Dorsolateral prefrontal cortex (tissue), 122 donors: ENCODE measurements at places on chromosomes 16 and 17.

DNA sequence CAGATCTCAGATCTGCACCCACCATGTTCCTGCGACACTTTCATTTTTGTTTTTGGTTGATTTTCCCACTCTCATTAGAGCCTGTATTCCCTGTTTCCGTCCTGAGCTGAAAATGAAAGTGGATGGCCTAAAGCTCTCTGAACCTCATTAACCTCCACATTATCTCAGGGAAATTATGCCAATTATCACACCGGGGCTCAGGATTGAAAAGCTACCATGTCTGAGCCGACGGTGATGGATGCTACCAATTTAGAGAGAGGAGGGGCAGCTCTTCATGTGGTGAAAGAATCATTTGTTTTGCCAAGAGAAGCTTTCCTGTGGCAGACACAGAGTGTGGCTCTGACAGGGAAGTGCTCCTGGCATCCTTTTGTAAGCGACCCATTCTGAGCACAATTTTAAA lies 410.4 kb upstream of the CDH11 start:
- no peak for DNase-seq

DNA sequence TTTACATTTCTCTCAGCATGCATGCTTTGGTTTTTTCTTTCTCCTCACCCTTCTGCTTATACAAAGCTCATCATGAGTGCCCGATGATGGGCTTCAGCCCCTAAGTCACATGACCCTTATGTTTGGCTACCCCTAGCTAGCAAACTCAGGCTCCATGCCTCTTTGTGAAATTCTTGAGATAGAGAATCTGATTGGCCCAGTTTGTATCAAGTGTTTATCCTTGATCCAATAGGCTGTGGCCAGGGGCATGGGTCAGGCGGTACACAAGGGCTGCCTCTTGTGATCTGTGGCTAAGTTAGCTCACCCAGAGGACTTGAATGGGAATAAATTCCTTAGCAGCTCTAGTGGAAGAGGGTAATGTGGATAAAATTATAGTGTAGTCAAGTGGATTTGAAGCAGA lies 11.5 kb upstream of the TOX3 start:
- DNase-seq = no peak

- peak; percentile 46 for DNase-seq
These were observed 486 bp downstream of the SYT17 start for GRCh38 chr16:19168371-19169081.

GRCh38 chr17:47301831-47302230 lies 21.9 kb upstream of the EFCAB13 start:
- no peak for DNase-seq

- DNase-seq = no peak
These were observed 75.1 kb upstream of the C17orf78 start for GRCh38 chr17:37300683-37301082.

DNA sequence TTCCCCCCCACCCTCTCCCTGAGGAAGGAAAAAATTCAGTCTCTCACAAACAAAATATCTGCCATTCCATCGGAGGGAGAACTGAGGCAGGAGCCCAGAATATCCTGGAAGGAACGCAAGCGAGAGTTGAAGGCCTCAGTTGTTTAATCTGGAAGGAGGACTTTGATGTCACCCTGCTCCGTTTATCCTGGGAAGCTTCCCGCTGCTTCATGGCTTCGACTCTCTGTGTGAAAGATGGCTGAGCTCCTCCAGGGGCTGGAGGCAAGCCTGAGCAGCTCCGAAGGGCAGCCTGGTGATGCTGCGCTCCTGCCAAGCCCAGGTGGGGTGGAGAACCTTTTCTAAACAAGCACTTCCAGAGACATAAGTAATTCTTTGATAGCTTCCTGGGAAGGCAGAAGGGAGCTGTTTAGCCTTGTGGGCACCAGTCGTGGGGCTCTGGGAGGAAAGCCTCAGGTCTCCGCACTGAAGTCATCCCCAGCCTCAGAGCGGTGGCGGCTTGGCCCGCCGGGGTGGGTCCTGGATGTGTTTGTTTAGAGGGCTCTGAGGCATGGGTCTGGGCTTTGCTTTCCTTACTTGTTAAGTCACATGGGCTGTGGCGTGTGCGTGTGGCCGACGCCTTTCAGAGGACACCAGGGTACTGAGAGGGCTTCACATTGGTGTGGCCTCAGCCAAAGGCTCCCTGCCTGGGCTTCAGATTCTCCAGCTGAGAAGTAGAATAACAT lies 7.9 kb downstream of the NKD1 start:
- DNase-seq = no peak

- no peak for DNase-seq
These were observed 14.2 kb upstream of the ADCY7 start for GRCh38 chr16:50252082-50252611.

- DNase-seq = no peak
These were observed 424.1 kb downstream of the CA10 start for GRCh38 chr17:51734462-51734861.

- DNase-seq = no peak
These were observed 15.2 kb downstream of the ARHGAP17 start for GRCh38 chr16:24999856-25000461.

DNA sequence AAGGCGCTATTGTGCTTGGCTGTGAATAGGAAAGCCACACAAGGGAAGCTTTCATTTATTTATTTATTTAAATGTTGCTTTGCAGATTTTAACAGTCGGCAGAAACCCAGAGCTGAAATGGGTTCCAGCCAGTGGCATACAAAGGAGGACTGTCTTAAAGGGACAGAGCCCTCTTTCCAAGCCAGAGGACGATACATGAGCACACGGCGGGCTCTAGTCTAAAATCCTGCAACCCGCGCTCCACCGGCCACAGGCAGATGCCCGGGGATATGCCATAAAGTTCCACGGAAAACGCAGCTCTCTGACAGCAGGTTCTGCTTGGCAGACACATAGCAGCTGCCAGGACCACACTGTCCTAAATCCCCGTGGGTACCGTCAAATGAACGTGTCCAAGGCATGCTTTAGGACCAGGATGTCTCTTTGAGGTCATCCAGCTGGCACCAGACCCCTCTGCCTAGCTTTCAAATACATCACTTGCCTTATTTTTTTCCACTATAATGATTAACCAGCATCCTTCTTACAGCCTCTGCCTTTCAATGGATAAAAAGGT lies 64.6 kb downstream of the CYTH1 start:
- DNase-seq = peak; percentile 75
